Stimulated activated CD8-positive, alpha-beta memory T cell treated with anti-CD3 and anti-CD28 coated beads, Interleukin-4, amount 100 ng/mL, for 48 hours (primary cell): ENCODE measurements at places on chromosomes 1 and 21.

- DNase-seq = no peak
Measured at GRCh38 chr1:86705665-86705985, 1.2 kb downstream of the SH3GLB1 start.

DNA sequence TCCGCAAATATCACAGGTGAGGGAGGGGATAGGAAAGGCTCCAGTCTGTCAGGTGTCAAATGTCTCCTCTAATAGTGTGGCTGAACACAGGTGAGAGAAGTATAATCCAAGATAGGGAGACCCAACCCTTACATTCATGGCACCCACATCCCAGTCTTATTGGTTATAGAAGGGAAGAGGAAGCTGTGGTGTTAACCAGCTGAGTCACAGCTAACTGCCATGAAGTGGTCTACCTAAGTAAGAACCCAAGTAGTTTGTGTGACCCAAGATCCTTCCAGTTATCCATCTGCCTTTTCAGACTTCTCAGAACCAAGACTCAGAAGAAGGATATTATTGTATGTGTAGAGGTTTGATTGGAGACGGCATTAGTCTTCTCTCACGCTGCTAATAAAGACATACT lies 37.1 kb downstream of the DDAH1 start:
- DNase-seq = no peak

- DNase-seq = no peak
Measured at GRCh38 chr1:36743286-36744005, 260.7 kb upstream of the CSF3R start.

DNA sequence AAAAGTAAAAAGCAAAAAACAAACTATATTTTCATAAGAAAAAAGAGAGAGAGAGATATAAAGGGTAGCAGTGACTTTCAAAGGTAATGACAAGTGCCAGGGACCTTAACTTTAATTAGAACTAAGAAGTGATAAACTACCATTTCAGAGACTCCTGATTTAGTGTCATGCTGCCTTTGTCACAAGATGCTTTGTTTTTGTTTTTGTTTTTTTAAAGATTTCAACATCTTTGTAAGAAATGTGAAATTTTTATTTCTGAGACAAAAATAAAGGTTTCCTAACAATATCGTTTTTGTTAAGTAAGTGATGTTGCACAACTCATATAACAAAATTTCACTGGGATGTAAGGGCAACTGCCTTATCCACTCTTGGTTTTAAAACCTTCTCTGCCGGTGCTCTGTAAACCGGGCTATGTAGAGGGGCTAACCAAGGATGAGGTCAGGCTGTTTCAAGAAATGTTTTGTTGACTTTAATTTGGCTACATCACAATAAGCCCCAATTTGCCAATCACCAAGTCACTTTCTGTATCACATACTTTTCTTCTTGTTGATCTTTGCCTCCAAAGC lies 35.2 kb upstream of the SYT2 start:
- DNase-seq = no peak

DNA sequence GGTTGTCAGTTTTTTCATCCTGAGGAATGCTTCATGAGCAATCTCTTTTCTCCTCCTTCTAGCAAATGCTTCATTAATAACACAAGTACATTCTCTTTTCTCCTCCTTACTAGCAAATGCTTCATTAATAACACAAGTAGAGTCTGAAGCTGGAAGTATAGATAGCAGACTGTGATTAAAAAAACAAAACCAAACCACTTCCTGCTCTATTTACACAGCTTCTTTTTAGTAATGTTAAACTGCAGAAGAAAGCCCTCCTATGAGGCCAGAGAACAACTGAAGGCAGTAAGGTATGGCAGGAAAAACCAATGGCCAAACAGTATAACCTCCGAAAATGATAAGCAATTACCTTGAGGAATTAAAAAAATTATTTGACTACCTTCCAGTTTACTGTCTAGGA lies 90.1 kb downstream of the ZSWIM5 start:
- no peak for DNase-seq

- DNase-seq = no peak
Measured at GRCh38 chr1:193494368-193494767, 308.0 kb upstream of the B3GALT2 start.

GRCh38 chr1:160675641-160676410 lies 29.0 kb upstream of the SLAMF1 start:
- DNase-seq = peak; percentile 83

DNA sequence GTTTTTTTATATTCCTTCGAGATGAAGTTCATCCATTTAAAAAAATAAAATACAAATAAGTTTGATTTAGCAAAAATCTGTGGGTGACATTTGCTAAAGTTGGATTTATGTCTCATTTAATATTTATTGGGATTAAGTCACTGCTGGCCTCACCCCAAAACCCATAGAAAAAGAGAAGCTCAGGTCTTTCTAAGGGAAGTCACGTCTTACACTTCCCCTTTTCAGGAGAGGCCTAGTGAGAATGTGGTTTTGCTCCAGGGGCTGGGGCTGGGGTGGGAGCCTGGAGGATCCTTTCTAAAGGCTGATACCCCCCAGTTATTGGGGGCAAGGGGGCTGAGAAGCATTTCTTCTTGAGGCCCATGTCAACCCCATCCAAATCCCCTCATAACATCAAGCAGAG lies 300.3 kb downstream of the DSCAM start:
- DNase-seq = no peak

DNA sequence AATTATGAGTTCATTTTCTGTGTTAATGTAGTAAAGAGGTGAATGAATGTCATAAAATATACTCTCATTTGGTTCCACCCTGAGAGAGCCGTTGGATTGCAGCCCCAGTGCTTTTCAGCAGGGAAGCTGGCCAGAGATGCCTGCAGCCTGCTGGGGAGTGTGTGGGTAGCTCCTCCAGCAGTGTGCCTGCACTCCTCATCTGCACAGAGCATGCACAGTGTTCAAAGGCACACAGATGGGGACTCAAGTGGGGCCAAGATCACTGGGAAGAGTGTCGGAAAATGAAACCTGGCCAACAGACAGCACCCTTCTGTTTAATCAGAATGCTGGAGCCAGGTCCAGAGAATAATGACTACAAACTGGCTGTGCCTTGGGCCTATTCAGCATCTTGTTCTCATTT lies 206.8 kb downstream of the ST6GALNAC3 start:
- no peak for DNase-seq

GRCh38 chr1:54273795-54274163 lies 73.8 kb downstream of the MRPL37 start:
- no peak for DNase-seq

DNA sequence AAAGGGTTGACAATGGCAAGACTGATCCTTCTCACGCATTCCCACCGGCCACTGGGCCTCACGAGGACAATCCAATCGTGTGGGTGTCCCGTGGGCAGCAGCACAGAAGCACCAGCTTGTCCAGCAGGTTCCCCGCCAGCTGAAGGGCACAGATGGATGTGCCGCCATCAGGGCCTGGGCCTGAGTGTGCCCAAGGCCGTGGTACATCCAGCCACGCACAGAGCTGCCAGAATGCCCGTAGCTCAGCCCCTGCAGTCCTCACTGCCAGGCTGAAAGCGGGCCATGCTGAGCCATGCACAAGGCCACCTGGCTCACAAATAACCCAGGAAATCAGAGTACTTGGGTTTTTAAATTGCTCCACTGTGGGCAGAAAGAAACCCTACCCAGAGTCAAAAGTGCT lies 7.0 kb downstream of the NPHP4 start:
- no peak for DNase-seq

- DNase-seq = no peak
Measured at GRCh38 chr1:80341021-80341420, 1334.5 kb upstream of the ADGRL4 start.

- no peak for DNase-seq
Measured at GRCh38 chr1:28986306-28986910, 72.0 kb downstream of the EPB41 start.

DNA sequence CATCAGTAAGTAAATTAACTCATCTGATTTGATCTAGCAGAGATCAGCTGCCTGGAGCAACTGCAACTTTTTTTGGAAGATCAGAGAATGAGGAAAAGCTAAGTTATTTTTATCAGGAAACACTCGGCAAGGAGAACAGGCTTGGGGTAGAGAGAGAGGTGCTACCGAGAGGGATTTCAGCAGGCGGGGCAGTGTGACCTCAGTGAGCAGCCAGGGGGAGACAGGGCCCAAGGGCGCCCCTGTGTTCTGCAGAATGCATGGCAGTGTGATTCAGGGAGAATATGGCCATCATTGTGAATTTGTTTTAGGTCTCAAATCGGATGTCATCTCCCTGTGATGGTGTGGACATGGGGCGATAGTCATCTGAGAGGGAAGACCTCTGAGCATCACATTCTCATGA lies 484.1 kb upstream of the VAMP3 start:
- DNase-seq = no peak

DNA sequence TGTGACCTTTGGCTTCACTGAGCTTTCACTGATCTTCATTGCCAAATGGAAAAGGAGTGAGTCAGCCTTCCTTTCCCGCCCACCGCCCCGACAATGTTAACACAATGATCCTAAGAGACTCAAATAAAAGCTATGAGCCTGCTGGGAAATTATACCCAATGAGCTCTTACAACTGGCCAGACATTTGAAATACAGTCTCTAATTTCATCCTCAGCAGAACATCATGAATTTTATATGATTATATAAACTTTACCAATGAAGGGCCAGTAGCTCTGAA lies 252.5 kb downstream of the SIPA1L2 start:
- no peak for DNase-seq

GRCh38 chr21:15775291-15775690 lies 45.5 kb downstream of the USP25 start:
- no peak for DNase-seq

DNA sequence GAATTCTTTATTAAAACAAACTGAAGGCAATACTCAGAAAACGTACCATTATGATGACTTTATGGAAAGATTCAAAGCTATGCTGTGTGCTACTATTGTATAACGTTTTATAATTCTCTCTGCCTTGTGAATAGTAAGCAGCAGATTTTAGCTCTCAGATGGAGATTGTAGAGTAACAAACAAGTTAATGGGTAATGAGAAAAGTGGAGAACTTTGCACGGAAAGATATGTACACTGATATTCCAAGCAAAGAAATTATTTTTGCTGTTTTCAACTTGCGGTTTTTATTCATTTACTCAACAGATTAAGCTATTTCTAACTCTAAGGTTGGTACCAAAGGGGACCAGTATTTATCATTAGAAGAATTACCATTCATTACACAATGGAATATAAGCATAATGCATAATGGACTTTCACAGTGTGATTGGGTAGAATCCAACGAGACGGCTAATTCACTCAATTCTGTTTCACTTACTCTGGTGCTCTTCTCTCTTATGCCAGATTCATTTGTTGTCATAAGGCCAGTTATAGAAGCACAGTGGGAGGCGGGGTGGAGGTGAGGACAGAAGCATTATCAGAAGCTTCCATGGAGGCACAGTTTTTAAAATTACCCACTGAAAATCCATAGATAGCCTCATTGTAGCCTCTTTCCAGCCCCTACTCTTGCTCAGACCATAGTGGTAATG lies 38.6 kb downstream of the ATP1B1 start:
- DNase-seq = no peak

DNA sequence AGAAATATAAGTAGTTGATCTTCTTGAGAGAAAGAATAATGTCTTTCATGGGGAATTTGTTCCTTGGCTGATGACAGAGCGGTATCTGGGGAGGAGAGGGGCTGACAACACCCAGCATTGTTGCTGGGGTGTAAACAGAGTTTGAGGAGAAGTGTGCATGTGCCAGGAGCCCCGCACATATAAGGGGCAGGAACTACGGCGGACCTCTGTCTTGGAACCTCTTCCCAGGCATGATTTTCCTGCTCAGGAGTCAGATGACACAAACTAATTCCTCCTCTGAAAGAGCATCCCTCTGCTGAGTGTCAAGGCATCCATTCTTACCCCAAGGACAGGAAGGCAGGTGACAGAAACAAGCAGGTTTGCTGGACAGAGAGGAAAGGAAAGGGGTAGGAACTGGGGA lies 119.1 kb downstream of the TPTE start:
- no peak for DNase-seq

DNA sequence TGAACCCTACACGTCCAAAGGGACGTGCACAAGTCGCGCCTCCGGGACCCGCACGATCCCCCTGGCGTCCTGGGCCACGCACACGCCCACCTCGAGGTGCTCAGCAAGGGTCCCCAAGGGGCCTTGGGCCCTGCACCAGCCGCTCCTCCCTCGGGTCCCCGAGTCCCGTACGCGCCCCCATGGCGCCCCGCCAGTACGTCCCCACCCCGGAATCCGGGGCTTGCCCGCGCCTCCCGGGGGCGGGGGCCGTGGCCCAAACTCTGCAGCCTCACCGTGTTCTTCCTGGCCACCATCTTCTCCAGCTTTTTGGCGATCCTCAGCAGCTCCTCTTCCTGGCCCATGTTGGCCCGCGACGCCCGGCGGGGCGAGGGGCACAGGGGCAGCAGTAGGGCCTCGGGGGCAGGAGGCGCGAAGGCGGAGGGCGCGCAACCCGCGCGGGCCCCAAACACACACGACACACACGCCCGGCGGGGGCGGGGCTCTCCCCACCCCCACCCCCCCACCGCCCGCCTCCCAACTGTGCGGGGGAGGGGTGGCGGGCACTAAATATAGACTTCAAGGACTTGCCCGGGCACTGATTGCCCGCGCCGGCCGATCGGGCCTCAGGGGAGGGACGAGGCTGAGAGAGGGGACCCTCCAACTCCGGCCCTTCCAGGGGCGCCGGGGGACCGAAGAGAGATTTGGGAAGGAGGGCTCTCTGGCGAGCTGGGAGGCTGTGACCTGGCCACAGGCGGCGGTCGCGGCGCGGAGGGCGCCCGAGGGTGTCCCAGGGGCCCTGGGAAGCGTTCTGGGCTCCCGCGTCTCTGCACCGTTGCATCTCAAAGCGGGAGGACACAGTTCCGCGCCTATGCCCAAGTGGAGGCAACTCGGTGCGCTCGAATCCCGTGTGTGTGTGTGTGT lies at the start of gene TCEA3:
TCEA3 (minus strand) TSS at position 456 of the 900 bp plus-strand sequence; CDS start at position 341, 115 bp downstream.
- DNase-seq = peak; percentile 32

- no peak for DNase-seq
Measured at GRCh38 chr1:92764116-92764515, 20.8 kb downstream of the EVI5 start.

GRCh38 chr1:182261655-182262054 lies 129.9 kb downstream of the GLUL start:
- no peak for DNase-seq

DNA sequence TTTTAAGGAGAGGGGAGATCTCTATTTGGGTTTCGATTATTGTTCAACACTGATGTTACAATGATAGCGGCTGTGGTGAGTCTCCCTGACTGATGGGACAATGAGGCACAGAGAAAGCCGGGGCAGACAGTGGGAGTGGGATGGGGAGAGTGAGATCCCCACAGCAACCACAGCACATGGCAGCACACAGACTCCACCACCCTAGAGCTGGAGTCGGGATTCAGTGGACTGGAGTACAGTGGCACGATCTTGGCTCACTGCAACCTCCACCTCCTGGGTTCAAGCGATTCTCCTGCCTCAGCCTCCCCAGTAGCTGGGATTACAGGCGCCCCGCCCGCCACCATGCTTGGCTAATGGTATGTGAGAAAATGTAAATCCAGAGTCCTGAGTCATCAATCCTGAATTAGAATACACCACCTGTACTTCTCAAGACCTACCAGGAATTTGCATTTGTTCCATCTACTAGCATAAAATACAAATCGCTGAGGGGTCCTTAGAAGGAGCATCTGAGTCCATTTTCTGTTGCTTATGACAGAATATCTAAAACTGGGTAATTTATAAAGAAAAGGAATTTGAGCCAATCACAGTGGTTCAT lies 125.8 kb downstream of the TOMM20 start:
- no peak for DNase-seq
